CD4-positive, alpha-beta T cell treated with Interleukin-4 for 4 hours (primary cell): ENCODE measurements at places on chromosomes 1 and 21.
A peak's percentile ranks its signal among the peaks of the same experiment; 100 is the strongest.

- no peak for DNase-seq
These were observed 823.1 kb downstream of the USP25 start for GRCh38 chr21:16552880-16553279.

DNA sequence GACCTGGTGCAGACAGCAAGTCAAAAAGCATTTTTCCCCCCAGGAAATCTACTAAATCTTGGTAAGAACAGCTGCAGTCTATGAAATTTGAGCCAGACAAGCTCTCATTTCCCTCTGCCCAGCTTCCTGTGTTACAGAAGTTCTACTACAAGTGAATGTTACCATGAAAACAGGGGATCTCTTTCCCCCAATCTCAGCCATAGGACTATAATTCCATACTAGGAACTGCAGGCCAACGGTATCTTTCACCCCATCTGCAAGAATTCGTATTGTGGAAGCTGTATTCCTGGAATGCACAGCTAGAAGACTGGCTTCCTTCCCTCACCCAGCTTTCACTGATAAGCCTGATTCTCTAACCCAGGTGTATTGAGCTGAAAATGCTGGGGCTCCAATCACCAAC is 1655.4 kb downstream of the BRINP3 start:
- DNase-seq, result no peak

DNA sequence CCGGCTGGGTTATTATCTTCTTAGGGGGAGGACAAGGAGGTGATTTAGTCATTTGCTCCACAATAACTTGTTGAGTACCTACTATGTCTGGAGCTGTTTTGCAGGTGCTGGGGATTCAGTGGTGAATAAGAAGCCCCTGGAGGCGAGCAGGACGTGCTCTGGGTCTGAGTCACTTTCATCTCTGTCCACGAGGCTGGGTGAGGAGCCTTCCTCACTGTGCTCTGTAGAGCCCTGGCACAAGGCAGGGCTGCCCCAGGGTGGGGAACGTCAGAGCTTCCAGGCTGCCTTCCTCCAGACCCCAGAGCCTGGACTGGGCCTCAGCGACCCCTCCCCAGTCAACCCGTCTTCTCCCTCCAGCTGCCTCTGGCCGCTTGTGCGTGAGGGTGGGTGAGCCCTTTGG is 2.5 kb upstream of the PADI6 start:
- DNase-seq, result no peak

- DNase-seq, result no peak
These were observed 9.2 kb downstream of the CD1E start for GRCh38 chr1:158362941-158363340.

GRCh38 chr1:242187816-242188215 is 188.9 kb upstream of the MAP1LC3C start:
- DNase-seq, result no peak

DNA sequence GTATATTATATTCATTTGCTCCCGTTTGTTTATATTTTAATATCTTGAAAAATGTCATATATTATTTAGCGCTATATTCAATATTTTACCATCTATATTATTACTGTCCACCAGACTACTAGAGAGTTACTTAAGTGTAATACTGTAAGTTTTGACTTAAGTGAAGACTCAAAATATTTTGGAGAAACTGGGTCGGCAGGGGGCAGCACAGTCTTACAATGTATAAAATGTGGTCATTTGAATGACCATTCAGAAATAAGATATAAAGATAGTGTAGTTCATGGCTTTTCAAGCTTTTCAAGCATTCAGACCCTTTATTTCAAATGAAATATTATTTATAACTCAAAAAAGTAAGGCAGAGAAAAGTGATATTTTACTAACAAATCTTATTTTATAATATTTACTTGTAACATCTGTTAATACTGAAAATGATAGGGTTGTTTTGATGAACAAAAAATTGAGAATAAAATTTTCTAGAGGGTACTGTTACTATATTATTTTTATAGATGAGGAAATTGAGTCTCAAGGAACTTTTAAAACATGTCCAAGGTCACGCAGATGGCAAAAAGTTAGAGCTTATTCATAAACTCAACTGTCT is 89.0 kb upstream of the SERTAD4 start:
- DNase-seq, result no peak

DNA sequence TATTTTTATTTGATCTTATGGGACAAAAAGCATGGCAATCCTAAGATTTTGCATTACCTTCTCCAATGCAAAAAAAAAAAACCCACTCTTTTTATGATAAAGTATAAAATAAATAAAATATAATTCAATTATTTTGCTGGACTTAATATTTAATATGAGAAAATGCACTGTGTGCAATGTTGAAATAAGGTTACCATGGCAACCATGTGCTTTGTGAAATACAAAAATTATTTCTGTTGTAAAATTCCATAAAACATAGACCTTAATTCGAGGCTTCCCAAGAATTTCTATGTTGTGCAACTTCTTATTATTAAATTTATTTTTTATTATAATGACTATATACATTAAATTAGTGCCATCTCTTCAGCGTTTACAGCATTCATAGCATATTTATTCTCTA is 989.5 kb downstream of the MRPL39 start:
- DNase-seq, result no peak

DNA sequence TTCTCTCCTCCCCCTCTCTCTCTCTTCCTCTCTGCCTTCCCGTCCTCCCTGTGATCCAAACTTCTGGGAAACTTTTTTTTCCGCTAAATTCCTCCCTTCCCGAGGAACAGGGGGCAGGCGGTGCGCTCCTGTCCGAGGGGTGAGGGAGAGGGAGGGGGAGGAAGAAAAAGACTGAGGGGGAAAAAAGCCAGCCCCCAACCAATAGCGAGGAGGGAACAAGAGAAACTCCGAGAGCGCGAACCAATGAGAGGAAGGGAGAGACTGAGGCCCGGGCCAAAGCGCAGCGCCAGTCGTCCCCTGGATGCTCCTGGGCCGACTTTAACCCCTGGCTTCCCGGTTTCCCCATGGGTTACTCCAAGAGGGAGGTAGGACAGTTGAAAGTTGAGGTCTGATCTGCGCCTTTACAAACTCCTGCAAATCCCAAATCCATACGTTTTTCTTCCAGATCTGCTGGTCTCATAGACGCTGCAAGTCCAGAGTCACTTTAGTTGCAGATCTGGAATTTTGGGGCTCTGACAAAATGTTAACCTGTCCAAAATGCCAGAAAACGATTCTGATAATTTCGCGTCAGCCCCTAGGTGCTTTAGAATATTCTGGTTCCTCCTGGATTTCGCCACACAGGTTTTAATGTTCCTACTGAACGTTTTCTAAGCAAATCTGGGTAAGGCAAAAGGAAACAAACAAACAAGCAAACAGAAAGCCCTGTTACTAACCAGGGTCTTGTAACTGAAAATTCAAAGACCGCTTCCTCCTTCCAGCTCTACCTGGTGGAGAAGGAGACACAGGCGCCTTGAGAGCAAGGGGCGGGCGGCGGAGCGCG is at the start of gene TBX15:
Gene TBX15, minus strand, starts transcription at position 158 of the 820 bp plus-strand sequence. CDS start 548 bp downstream, outside the sequence.
- no peak for DNase-seq

- no peak for DNase-seq
These were observed 705 bp upstream of the QSOX1 start for GRCh38 chr1:180154003-180154324.

DNA sequence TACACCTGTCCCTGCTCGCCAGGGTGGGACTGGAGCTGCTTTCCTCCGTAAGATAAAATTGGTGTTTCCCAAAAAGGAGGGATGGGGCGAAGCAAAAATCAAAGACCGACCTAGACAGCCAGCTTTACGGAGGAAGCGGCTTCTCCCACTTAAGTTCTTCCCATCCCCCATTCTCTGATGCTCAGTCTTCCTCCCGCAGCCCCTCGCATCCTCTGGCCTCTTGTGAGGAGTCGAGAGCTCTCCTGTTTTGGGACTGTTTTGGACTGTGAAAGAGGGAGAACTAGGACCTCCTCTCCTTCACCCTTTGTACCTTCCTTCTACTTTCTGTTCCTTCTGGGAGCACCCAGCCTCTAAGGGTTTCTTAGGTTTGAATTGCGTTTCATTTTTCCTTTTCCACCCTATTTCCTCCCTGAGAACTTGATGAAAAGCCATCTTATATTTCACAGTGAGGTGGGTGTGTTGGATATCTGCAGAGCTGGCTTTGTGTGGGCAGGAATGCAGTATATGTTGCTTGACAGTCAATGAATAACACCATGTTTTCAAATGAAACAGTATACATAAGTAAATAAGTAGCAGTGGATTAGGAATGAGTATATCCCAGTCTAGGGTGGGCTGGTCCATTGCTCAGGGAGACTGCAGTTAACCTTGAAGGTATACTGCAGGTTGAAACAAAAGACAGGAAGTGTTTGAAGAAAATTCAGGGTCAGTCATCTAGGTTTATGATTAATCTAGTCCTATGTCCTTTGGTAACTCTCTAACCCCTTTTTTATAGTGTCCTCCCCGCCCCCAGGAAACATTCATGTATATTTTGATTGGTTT is 848 bp downstream of the CTTNBP2NL start:
- no peak for DNase-seq

- no peak for DNase-seq
These were observed 458.4 kb upstream of the LRRC7 start for GRCh38 chr1:69109277-69109676.

- DNase-seq, result no peak
These were observed 123.5 kb upstream of the HOOK1 start for GRCh38 chr1:59691261-59691660.

DNA sequence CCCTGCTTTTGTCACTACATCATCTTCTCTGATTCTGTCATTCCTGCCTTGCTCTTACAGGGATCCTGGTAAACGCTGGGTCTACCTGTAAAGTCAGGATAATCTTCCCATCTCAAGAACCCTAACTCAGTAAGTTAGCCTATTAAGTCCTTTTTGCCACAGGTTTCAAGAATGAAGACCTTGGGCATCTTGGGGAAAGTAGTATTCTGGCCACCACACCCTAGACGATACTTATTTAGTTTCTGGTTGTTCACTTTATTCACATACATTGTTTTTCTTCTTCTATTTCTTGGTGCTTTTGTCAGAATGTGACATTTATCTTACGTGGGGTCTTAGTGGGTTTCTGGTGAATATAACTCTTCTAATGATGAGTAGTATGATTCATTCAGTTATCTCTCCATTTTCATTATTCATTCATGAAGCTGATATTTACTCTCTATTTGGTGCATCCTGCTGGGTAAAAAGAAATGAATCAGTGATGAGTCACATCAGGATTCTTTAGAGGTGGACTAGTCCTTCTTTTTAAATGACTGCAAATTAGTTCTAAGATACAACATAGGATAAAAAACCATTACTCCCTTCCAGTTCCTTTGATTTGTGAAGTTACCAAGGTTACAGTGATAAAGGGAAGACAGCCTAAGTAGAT is 514.4 kb upstream of the B3GALT2 start:
- DNase-seq, result peak; percentile 48

GRCh38 chr1:32485554-32486255 is 20.8 kb downstream of the ZBTB8B start:
- no peak for DNase-seq

GRCh38 chr1:207849646-207850045 is 61.3 kb downstream of the CD34 start:
- DNase-seq, result no peak

- peak; percentile 38 for DNase-seq
These were observed 4.1 kb downstream of the TEX38 start for GRCh38 chr1:46675549-46676314.

DNA sequence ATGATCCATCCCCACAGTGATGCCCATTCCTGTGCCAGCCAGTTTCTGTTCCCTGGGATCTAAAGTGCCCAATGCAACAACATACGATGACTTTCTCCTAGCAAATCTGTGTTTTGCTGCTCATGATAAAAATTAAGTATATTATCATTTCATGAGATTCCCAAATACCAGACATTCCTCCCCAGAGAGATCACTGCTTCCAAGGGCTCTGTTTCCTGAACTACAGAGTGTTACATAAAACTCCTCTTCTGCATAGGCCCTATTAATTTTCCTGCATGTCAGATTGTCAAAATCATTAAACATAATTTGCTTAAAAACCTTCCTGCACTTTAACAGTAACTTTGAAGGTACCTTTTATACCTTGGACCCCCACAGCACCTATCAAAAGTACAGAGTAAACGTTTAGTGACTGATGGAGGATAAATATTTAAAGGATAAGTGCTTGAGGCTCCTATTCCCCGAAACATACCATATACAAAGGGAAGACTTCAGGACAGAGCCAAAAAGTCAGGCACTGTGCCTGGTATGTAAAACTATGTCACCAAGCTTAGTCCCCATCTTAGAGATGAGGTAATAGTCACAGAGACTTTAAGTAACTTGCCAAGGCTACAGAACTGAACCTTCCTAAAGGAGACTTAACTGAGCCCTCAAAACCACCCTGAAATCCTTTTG is 50.2 kb downstream of the SLC25A24 start:
- DNase-seq, result no peak

- no peak for DNase-seq
These were observed 18.0 kb downstream of the PCP4 start for GRCh38 chr21:39885119-39885848.

GRCh38 chr1:31703431-31704270 is at the start of gene COL16A1:
TSS of gene COL16A1 (minus strand) at chr1:31704017. CDS start at chr1:31702193, 1,824 bp downstream.
- no peak for DNase-seq

DNA sequence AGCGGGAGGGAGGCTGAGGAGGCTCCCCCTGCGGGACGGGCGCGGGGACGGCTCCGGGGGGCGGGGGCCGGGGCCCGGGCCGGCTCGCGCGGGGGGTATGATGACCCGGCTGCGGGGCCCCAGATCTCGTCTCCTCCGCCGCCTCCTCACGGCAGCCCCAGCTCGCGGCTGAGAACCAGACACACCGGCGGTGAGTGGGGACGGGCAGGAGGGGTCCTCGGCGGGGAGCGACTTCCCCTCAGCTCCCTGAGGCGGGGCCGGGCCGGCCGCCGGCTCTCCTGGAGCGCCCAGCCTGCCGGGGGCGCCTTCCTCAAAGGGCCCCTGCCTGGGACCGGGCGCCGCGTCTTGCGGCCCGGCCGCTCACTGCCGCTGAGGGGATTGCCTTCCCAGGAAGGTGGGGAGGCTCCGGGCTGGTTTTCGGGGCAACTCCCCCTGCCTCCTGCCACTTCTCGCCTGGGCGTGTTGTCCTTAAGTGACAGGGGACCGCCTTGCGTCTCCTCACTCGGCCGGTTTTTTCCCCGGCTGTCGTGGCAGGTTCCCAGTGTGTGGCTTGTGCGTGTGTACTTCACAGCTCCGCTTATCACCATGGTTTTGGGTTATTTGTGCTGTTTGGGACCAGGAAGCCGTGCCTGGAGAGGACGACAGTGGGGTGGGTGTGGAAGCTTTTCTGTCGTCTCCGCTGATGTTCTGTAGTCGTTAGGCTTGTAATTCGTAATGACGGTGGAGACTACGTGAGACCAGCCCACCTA is 800 bp downstream of the HIPK1 start:
- peak; percentile 80 for DNase-seq

DNA sequence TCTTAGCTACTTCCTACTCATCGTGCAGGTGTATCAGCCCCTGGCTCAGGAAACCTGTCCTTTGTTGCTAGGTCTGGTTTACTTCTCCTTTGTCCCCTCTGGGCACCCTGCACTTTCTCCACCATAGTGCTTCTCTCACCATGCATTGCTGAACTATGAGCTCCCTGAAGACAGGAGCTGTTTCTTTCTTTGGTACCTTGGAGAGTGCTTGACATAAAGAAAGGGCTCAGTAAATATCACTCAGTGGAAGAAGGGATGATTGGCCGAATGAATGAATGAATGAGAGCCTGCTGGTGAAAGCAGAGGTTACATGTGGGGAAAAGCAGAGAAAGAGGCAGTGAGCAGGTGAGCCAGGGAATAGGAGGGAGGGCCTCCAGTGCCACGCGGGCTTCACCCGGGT is 9.8 kb upstream of the HMGB4 start:
- DNase-seq, result no peak

- DNase-seq, result no peak
These were observed 35.0 kb downstream of the KCNT2 start for GRCh38 chr1:196573226-196573625.
